ENCODE measurements at places on chromosomes 11 and 22.

GRCh38 chr22:34414467-34415440, 494.5 kb upstream of the LARGE1 start:
- no peak for DNase-seq

DNA sequence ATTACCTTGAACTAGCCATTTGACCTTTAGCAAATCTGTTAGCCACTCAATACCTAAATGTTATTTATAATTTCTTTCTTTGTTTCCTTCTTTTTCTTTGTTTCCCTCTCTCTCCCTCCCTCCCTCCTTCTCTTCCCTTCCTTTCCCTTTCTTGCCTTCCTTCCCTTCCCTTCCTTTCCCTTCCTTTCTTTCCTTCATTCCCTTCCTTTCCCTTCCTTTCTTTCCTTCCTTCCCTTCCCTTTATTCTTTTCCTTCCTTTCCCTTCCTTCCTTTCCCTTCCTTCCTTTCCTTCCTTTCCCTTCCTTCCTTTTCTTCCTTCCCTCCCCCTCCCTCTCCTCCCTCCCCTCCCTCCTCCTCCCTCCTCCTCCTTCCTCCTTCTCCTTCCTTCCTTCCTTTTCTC, 75.7 kb upstream of the KCNA4 start:
- no peak for DNase-seq

GRCh38 chr22:43554694-43555365, 143.0 kb downstream of the MPPED1 start:
- DNase-seq: no peak

DNA sequence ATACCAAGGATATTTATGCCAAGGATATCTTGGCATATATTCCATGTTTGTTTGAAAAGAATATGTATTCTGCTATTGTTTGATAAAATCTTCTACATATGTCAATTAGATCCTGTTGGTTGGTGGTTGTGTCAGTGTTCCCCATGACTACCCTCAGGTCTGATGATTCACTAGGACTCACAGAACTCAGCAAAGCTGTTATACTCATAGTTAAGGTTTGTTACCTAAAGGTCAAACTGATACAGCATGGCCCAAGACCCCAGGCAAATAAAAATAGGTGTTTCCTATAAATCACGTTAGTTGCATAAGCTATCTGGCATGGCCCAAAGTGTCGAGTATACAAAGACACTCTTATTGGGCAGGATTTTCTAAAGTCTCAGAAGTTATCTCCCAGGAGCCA, 30.2 kb upstream of the B3GNT6 start:
- no peak for DNase-seq

DNA sequence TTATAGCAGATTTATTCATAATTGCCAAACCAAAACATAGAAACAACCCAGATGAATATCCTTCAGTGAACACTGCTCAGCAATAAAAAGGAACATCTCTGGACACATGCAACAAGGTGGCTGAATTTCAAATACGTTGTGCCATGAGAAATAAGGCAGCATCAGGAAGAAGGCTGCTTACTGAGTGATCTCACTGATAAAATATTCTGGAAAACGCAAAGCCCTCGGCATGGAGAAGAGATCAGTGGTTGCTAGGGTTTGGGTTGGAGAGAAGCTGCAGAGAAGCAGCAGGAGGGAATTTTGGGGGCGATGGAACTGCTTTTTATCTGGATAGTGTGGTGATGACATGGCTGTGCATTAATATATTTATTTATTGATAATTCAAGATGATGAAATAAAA, 11.0 kb upstream of the SHANK2 start:
- DNase-seq: no peak

GRCh38 chr11:33692013-33692504, 8.6 kb downstream of the C11orf91 start:
- DNase-seq: no peak

GRCh38 chr11:119709638-119710346, 19.2 kb downstream of the NECTIN1 start:
- no peak for DNase-seq

- DNase-seq: no peak
Measured at GRCh38 chr11:8989453-8989852, 14.3 kb downstream of the NRIP3 start.

DNA sequence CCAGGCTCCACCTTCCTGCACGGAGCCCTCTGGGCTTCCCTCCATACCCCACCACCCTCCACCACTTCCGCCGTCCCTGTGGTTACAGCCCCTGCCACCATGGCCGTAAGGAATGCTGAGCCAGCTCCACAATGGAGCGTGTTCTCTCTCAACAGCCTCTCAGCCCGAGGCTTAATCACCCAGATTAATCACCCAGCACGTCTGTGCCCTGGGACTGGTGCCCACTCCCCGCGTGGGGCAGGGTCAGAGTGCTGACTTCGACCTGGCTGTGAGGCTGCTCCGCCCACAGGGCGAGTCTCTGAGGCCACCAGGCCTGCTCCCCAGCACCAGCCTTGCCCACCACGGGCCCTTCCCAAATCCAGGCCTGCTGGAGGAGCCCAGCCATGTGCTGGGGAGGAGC, 4.0 kb upstream of the TH start:
- DNase-seq: no peak

DNA sequence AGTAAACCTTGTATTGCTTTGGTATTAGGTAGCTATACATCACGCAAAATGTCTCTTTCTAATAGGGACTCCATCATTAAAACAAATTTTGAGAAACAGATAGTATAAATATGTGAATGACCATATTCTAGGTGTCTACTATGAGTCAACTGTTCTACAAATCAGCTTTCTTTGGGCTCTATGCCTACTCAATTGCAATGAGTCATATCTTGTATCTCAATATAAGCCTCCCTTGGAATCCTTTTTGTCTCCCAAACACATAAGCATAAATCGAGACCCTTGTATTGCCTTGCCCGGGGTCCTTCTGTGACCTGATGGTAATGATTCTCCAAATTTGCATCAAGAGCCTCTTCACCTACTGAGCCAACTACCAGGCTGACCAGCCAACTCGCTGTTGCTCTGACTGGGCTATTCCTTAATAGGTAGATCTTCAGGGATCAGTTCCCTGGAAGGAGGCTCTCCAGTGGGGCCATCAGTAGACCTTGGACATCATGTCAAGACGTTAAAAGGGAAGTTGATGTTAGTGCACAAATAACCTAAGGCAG, 22.2 kb downstream of the BLID start:
- no peak for DNase-seq

- DNase-seq: no peak
Measured at GRCh38 chr11:110704210-110704864, 7.9 kb downstream of the ARHGAP20 start.

- no peak for DNase-seq
Measured at GRCh38 chr11:1503708-1504104, 17.1 kb upstream of the MOB2 start.

DNA sequence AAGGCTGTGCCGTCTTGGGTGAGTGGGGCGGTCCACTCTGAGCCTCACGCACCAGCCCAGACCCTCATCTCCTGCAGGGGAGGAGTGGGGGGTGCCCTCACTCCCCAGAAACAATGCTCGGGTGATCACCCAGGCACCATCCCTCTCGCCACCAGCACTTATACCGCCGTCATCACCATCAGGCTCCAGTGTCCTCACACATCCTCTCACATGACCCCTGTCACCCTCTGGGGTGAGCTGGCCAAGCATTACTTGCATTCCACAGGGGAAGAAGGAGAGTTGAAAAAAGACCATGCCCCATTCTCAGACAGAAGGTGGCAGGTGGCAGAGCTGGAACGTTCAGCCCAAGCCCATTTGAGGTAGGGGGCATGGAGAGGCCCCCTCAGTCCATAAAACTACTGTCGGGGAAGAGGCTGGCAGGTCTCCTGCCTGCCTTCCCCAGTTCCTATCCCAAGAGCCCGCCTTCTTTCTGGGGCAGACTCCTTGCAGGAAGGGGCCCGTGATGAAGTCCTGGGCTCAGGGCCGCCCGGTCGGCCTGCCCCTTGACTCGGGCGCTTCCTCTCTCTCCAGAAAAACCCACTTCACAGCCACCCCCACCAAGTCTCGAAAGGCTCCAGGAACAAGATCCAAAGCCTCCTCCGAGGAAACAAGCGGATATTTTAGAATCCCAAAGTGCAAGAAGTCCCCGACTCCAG, 153.3 kb downstream of the DSCAML1 start:
- no peak for DNase-seq

- DNase-seq: no peak
Measured at GRCh38 chr11:30786256-30787110, 200.3 kb upstream of the MPPED2 start.

- no peak for DNase-seq
Measured at GRCh38 chr22:19147195-19147780, 2.8 kb downstream of the GSC2 start.

DNA sequence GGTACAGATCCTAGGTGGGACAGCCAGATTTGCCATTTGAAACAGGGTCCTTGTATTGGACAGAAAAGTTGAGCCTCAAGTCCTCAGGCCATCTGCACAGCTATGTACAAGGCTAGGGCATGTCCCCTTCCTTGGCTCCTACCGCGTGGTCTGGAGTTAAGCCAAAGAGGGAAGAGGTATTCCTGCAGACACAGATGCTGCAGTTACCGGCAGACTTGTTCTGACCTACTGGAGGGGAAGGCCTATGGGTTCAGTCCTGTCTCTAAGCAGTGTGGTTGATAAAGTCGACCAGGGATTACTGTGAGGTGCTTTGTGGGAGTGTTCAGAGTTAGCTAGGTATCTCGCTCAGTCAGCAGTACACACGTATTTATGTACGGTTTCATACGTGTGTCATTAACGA, 180.6 kb downstream of the ADAMTS15 start:
- DNase-seq: no peak

GRCh38 chr11:119000906-119001305, 3.0 kb downstream of the CENATAC start:
- DNase-seq: no peak

- DNase-seq: no peak
Measured at GRCh38 chr11:8684600-8685290, 2.2 kb downstream of the RPL27A start.

- DNase-seq: no peak
Measured at GRCh38 chr11:3745161-3745560, 52.2 kb downstream of the NUP98 start.

GRCh38 chr22:27247701-27248434, 553.7 kb downstream of the MN1 start:
- no peak for DNase-seq

DNA sequence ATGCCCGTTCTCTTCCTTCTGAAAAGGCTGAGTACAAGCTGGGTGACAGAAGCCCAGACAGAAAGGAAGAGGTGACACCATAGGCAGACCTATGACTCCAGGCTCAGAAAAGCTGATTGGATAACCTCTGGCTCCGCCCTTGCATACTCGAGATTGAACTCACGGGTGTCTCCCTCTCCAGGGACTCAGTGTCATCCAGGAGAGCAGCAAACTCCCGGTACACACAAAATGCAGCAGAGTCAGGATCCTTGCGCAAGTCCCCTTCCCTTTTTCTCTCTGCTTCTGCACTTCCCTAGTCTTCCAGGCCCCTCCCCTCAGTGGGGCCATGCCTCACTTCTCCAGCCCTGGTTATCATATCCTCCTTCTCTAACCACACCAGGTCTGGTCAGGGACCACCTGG, 9.8 kb downstream of the SCN4B start:
- no peak for DNase-seq

DNA sequence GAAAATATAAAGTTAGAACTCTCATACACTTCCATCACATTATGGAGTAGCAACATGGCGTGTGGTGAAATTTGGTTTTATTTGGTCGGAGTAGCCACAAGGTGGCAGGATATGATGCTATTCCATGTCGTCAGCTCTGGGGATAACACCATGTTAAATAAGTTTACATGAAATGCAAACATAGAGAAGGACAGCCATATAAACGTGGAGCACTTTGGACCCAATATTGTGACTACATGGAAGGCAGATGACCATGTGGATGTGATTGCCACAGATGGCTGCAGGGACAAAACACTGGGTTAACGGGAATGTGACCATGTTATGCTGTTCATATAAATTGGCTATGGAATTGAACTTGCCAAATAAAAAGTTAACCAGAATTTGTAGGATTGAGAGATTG, 21.0 kb downstream of the OR5M11 start:
- DNase-seq: no peak

DNA sequence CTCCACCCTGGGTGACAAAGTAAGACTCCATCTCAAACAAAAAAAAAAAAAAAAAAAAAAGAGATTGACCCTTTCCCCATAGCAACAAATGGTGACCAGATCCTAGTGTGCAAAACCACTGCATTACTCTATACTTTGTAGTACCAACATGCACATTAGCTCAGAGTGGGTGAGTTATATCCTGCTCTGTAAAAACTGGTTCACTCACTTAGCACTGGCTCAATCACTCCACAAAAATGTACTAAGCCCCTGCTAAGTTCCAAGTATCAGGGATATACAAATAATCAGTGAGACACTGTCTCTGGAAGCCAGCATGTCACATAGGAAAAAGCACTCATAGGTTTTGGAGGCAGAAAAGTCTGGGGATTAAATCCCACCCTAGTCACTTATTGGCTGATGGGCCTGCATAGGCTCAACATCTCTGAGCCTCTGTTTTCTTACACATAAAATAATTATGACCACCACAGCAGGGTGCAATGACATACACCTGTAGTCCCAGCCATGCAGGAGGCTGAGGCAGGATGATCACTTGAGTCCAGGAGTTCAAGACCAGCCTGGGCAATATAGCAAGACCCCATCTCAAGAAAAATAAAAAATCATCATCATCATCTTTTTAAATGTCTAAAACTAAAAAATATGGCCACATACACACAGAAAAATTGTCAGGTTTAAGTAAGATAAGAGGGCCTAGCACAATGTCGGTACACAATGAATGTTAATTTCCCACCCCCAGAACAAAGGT, 11.9 kb downstream of the FAM168A start:
- DNase-seq: no peak

DNA sequence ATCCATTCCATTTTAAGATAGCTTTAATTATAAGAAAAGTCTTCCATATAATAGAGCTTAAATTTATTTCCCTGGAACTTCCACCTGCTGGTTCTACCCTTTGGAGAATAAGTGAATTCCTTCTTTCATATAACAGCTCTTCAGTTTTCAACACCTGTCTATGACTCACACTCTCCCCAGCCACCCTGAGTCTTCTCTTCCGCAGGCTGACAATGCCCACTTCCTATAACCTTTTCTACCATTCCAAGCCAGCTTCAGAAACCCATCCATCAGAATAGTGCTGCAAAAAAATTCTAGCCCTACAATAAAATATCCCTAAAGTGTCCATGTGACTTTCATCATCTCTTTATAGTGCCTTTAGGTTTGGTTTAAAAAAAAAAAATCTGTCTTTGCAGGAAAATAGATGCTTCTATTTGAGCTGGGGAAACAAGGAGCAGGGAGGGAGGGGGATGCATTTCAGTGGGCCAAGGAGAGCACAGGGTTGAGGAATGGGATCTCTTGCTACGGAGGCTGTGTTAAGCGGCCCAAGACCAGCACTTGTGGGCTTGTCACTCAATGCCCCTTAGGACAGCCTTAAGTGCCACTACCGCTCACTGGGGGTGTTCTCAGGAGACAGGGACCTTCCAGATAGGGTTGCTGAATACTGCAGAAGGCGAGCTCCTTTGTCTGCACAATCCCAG, 178.6 kb downstream of the DSCAML1 start:
- DNase-seq: no peak
